Activated T-cell treated with anti-CD3 and anti-CD28 coated beads for 24 hours (primary cell): ENCODE measurements at places on chromosomes 12 and 14.
A peak's percentile ranks its signal among the peaks of the same experiment; 100 is the strongest.

- no peak for DNase-seq
These were observed 70.5 kb downstream of the HMGA2 start for GRCh38 chr12:65894624-65895390.

GRCh38 chr14:52090936-52091335 is 22.1 kb upstream of the NID2 start:
- no peak for DNase-seq

- no peak for DNase-seq
These were observed 54.4 kb downstream of the IQSEC3 start for GRCh38 chr12:120951-121350.

DNA sequence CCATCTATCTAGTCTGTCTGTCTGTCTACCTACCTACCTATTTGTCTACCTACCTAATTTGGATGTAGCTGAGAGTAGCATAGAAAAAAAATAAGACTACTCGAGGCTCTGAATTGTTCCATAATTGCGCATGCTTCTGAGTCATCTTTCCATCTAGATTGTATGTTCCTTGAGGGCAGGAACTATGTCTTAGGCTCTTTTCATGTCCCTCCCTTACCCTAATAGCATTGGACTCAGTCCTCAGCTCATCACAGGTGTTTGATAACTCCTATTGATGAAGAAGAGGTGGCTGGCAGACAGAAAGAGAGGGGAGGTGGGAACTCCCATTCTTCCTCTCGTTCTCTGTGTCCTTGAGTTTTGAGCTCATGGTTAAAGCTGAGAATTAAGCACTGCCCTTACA is 263.7 kb downstream of the TTC6 start:
- DNase-seq, result no peak

GRCh38 chr12:93886533-93887511 is 209.6 kb downstream of the CRADD start:
- DNase-seq, result no peak

DNA sequence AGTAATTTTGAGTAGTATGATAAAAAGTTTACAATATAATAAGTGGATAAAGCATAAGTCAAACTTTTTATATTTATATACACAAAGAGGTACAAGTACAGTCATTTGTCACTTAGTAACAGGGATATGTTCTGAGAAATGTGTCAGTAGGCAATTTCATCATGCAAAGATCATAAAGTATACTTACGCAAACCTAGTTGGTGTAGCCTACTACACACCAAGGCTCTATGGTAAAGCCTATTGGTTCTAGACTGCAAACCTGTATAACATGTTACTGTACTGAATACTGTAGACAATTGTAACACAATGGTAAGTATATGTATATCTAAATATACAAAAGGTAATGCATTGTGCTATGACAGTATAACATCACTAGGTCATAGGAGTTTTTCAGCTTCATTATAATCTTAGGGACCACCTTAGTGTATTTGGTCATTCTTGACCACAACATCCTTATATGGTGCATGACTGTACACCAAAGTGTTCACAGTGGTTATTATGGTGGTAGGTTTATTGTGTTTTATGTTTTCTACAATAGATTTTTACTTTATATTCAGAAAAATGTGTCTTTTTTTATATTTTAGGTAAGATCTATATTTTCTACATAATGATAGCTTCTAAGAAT is 14.9 kb upstream of the SCFD1 start:
- no peak for DNase-seq

DNA sequence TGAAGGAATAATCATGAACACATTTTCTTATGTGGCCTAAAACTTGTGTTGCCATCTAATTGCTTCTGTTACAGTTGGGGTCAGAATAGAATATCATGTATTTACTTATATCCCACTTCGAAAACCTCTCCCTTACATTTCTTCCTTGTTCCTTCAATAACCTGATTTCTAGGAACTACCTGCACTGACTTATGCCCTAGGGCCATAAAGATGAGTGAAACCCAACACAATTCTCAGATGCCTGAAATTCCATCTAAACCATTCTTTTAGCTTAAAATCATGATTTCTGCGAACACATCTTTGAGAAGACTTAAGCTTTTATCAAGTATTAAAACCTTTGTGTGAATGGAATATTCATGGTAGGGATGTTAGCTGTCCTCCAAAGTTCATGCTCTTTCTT is 142.7 kb downstream of the SNAPC1 start:
- DNase-seq, result no peak

DNA sequence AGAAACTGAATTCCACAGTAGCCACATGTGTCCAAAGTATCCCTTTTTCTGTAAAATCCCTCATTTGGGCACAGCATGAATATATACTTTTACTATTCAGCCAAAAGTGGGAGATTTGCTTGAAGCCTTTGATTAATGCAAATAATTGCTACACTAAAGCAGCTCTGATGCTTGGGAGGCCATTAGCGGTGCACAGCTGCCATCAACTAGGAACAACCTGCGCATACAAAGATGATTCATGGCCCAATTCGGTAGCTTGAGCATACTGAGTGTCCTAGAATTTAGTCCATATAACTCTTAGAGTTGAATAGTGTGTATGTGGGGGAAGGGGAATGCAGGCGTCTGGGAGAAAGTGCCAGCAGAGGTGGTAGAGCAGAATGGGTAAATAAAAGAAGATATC is 277.0 kb upstream of the RMST start:
- DNase-seq, result no peak

- peak; percentile 33 for DNase-seq
These were observed 66.3 kb downstream of the CLIP1 start for GRCh38 chr12:122356192-122356635.

DNA sequence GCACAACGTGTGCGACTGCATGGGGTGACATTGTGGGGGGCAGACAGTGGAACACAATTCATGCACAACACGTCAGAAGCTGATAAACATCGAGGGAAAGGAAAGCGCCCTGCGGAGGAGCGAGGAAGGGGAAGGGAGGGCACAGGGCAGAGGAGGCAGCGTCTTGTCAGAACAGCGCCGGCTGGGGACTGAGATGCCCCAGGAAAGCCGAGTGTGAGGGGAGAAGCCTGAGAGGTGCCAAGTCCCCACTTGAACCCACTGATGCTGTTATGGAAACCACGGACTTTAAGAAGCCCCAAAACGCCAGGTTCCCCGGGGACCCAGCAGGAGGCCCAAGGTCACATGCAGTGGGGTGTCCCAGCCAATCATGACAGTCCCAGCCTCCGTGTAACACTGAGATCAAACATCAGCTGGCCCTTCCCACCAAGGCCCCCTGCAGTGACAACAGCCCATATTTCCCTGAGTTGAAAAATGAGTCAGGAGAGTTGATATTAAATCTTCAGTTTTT is 70.0 kb downstream of the GALNT9 start:
- no peak for DNase-seq
